CD4-positive, CD25-positive, alpha-beta regulatory T cell (primary cell): ENCODE measurements at places on chromosomes 6 and 20.
A peak's percentile ranks its signal among the peaks of the same experiment; 100 is the strongest.

DNA sequence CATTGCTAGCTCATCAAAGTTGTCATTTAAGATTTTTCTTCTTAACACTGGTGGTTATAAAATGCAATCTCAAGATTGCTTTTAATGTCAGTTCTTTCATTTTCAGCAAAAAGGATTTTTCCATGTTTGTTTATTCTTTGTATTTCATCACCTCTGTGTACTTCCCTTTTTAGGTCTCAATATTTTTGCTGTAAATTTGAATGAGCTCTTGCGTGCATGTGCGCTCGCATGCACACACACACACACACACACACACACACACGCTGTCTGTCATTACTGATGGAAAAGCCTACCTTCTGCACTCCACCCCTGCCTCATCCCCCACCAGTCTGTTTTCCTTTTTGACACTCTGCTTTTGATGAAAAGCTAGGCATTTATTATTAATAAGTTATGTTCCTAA lies 85.3 kb upstream of the FYN start:
- H3K36me3 ChIP-seq: no peaks in the 10 kb centered on the region
- peaks cover 3% of the 10 kb centered on the region for H3K27me3 ChIP-seq
- H3K4me3 ChIP-seq: no peak overlapping the region
- DNase-seq: no peak

- H3K27ac ChIP-seq: no peak overlapping the region
- no peaks in the 10 kb centered on the region for H3K27me3 ChIP-seq
- H3K36me3 ChIP-seq: no peaks in the 10 kb centered on the region
Observed at GRCh38 chr20:61934716-61935530, 130.8 kb downstream of the TAF4 start.

- H3K27me3 ChIP-seq: no peaks in the 10 kb centered on the region
- H3K36me3 ChIP-seq: no peaks in the 10 kb centered on the region
- no peak overlapping the region for H3K4me3 ChIP-seq
- H3K4me1 ChIP-seq: no peaks in the 10 kb centered on the region
Observed at GRCh38 chr6:131937703-131938631, 13.2 kb downstream of the CCN2 start.

DNA sequence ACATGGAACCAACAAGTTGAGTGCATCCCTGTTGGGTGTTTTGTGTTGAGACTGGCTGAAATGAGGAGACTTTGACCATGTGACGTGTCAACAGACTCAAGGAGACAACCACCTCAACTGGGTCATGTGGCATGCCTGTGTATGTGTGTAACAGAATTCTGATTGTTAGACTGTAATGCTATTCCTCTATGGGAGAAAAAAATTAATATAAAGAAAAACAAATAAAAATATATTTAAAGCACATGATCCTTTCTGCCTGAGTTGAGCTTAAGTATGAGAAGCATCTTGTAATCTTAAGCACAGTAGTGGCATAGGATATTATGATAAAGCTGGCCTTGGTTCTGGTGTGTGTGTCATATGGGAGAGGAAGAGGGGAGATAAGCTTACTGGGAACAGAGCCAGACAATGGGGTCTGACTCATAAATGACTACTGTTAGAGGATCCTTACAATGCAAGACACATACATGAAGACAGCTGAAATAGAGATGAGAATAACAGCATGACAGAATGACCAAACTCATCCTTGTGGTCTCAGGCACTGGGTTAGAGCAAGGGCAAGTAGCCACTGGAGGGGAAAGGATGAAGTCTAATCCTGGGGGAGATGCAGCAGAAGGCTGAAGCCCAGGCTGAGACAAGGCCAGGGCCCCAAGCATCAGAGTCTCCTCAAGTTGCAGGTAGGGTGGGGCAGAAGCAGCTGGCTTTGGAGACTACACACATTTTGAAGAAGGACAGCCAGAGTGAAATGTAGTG lies 9.2 kb downstream of the TP53INP2 start:
- H3K4me3 ChIP-seq: no peak overlapping the region
- H3K36me3 ChIP-seq: peaks cover 3% of the 10 kb centered on the region
- peaks cover 11% of the 10 kb centered on the region for H3K4me1 ChIP-seq
- no peaks in the 10 kb centered on the region for H3K27me3 ChIP-seq
- H3K27ac ChIP-seq: no peak overlapping the region

DNA sequence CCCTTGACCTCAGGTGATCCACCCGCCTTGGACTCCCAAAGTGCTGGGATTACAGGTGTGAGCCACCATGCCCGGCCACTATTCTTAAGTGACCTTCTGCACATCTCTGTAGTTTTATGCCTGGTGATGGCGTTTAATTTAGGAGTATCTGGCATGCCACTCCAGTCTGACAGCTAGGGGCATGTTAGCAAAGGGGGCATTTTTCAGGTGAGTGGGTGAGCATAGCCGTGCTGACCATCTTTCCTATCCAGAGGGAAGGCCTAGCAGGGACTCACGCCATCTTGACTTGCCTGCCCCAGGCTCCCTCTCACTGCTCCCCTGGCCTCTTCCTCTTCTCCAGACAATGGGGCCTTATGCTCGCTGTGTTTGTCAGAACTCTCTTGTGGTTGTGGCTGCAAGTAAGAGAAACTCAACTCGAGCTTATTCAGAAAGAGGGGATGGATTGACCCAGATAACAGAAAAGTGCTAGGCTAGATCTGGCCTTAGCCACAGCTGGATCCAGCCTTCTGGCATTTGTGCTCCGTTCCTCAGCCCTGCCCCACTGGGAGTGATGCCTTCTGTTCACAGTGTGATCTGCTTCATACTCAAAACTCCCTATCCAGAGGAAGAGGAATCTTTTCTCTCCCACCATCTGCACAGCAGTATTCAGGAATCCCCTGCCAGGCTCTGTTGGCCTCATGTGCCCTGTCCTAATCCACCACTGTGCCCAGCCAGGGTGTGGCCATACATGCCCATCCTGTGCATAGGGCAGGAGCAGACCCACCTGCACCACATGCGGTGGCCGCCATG lies 174.5 kb upstream of the AKAP12 start:
- H3K27me3 ChIP-seq: no peaks in the 10 kb centered on the region
- no peaks in the 10 kb centered on the region for H3K36me3 ChIP-seq
- no peaks in the 10 kb centered on the region for H3K4me1 ChIP-seq

GRCh38 chr6:30322527-30323501 lies 3.9 kb upstream of the TRIM39 start:
- H3K4me1 ChIP-seq: peaks cover 57% of the 10 kb centered on the region
- peaks cover 7% of the 10 kb centered on the region for H3K36me3 ChIP-seq
- peak overlapping the region; percentile 31 for H3K27ac ChIP-seq
- H3K4me3 ChIP-seq: peak overlapping the region; percentile 26
- no peaks in the 10 kb centered on the region for H3K27me3 ChIP-seq

DNA sequence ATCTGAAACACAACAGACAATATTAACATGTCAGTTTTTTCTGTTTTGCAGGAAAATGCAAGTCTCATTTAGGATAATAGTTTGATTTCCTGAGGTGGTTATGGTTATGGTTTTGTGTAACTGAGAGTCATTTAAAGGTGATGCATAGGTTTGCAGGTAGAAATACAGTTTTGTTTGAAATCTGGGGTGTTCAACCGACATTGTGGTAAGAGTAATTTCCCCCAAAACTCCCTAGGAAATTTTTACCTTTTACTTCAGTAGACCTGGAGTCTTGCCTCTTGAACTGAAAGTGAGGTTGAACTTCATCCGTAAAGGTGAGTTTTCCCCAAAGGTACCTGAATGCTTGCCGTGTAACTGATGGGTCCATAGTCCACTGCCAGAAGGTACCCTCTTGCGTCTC lies 71.4 kb downstream of the JARID2 start:
- no peak for DNase-seq
- H3K27ac ChIP-seq: no peak overlapping the region
- H3K36me3 ChIP-seq: no peaks in the 10 kb centered on the region
- peak overlapping the region; percentile 33 for H3K4me3 ChIP-seq
- no peaks in the 10 kb centered on the region for H3K27me3 ChIP-seq
- peaks cover 26% of the 10 kb centered on the region for H3K4me1 ChIP-seq

- no peaks in the 10 kb centered on the region for H3K36me3 ChIP-seq
- H3K4me3 ChIP-seq: no peak overlapping the region
Observed at GRCh38 chr6:153727885-153728284, 311.2 kb upstream of the OPRM1 start.

DNA sequence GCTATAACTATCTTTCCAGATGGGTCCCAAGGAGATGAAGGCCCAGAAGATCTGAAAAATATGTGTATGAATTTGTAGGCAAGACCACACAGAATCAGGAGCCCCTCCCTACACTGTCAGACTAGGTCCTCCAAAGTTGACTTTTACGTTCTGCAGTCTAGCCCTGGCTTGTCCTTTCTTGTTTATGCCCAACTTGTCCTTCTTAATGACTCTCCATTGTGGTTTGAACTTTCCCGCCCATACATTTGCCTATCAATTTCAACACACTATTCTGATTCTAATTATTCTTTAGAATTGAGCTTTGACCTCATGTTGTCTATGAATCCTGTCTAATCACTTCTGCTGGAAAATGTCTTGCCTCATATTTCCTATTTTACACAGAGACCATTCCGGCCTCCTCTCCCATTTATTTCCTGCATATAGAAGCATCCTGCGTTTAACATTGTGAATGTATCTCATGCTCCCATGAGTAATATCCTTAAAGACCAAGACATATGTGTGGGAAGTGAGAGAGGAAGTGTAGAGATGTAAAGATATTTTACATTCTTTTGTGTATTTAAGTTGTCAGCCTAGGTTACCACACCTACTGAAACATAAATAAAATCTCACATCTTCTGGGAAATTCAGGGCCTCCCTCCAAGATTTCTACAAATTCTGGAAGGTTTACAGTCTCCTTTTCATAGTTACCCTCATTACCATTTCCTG lies 348.3 kb downstream of the BCKDHB start:
- H3K27ac ChIP-seq: no peak overlapping the region
- H3K27me3 ChIP-seq: no peaks in the 10 kb centered on the region
- DNase-seq: no peak
- H3K4me3 ChIP-seq: no peak overlapping the region
- no peaks in the 10 kb centered on the region for H3K4me1 ChIP-seq

DNA sequence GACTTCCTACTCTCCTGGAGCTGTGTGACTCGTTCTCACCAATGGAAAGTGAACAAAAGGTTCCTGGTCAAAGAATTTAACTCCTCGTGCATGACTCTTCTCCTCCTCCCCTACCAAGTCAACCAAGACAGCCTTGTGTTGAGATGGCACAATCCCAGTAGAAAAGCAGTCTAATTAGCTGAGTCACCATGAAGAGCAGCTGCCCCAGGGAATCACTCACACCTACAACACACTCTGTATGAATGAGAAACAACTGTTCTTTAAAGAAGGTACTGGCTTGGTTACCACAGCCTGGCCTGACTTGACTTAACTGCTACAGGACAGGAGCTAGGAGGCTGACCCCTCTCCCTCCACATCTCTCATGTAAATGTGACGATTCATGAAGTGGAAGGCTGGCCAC lies 2.9 kb upstream of the HLA-DOB start:
- H3K4me1 ChIP-seq: no peaks in the 10 kb centered on the region
- H3K36me3 ChIP-seq: no peaks in the 10 kb centered on the region
- no peak overlapping the region for H3K4me3 ChIP-seq
- no peak for DNase-seq

DNA sequence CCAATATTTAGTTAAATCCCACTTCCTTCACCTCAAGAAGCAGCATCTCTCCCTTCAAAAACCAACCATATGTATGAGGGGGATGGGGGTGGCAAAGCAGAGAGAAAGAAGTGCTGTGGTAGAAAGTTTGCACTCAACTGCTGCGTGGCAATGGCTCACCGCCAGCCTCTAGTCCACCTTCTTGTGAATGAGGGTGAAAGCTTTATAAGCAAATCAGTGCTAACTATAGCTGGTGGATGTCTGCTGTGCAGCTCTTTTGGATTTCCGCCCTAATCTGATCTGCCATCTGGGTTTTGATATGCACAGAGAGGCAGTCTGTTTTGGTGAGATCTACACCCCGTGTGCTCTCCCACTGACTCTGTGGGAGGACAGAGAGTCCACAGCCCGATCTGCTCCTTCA lies 281.2 kb upstream of the SUPT3H start:
- peaks cover 5% of the 10 kb centered on the region for H3K27me3 ChIP-seq
- H3K4me3 ChIP-seq: no peak overlapping the region
- DNase-seq: peak; percentile 32
- no peak overlapping the region for H3K27ac ChIP-seq
